ENCODE measurements at places on chromosomes 1 and 21.
A peak's percentile ranks its signal among the peaks of the same experiment; 100 is the strongest.

DNA sequence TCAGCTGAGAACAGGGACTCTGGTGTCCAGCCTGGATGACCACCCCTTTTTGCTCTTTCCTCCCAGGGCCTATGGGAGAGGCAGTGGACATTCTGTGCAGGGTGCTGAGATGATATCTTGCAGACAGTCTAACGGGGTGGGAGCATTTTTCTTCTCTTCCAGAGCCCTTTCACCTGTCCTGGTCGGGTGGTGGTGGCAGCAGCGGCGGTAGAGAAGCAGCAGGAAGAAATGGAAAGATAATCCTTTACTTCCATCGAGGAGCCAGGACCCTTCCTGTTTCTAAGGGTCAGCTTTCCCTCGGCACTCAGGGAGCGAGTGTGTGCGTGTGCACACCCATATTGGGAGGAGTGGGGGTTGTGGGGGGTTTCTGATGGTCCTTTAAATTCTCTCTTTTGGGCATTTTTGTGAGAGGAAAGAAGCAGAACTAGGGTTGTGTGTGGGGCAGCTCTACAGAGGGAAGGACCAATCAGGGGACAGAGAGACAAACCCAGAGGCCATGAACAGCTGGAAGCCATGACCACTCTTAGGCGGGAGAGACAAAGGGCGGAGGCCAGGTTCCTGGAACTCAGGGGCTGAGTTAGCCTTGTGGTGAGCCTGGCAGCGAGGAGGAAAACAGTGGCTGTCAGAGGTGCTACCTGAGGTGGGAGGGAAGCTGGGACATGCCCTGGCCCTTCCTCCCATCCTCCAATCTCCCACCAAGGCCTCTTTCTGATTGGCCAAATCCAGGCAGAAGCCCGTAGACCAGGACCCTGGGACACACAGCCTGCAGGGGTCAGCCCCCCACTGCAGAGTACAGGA is 31.2 kb upstream of the CSF3R start:
- DNase-seq = no peak

DNA sequence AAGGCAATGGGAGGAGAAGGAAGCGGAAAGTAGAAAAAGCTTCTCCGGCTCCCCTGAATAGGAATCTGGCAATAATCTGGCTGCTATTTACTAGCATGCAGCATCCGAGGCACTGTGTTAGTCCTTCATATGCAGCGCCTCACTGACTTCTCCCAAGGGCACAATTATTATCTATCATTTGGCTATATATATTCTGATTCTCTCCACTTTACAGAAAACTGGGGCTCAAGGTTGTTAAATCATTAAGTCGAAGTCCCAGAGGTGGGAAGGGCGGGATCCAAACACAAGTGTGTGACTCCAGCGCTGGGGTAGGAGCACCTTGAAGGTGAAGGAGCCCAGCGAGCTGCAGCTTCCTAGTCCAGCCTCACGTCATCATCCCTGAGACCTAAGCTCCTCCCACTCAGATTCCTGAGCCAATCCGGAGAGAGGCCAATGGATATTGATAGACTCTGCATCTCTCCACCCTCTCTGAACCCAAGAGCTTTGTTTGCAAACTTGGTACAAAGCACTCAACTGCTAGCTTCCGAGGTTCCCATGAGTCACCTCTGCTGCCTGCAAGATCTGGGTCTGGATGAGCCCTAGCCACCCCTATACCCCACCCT is 16.6 kb upstream of the EYA3 start:
- no peak for DNase-seq

GRCh38 chr21:34596561-34597271 is 18.2 kb downstream of the RCAN1 start:
- no peak for DNase-seq

- peak; percentile 48 for DNase-seq
Measured at GRCh38 chr1:156926175-156926574, 5.7 kb downstream of the LRRC71 start.

DNA sequence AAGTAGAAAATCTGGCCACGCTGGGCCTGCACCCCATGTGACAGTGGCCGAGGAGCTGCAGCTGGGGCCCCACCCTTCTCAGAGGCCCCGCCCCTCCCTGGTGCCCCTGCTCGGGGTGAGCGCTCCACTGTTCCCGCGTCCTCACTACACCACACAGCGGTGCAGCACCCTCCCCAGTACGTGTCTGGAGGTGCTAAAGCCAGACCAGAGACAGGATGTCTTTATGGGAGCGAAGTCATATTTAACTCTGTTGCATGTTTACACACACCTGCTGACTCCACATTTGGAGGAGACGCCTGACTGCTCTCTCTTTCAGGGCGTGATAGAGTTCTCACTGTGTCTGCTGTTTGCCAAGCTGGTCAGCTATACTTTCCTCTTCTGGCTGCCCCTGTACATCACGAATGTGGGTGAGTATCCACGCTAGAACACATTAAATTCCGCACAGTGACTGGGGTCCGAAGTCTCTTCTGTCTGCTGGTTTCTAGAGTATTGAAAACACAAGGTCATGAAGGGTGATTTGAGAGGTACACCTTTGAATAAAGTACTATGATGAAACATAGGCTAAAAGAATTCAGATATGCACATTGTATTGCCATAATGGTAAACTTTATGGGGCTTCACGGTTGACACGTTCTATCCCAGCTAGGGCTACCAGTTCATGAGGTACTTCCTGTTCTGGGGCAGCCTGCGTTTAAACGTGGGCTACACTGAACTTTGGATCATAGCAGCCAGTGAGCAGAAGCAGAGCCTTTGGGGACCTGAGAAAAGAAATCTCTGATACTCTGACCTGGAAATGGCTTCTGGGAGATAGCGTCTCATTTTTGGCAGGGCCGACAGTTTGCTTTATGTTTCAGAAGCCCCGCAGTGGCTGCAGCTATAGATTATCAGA is 48.4 kb downstream of the SLC37A1 start:
- no peak for DNase-seq

DNA sequence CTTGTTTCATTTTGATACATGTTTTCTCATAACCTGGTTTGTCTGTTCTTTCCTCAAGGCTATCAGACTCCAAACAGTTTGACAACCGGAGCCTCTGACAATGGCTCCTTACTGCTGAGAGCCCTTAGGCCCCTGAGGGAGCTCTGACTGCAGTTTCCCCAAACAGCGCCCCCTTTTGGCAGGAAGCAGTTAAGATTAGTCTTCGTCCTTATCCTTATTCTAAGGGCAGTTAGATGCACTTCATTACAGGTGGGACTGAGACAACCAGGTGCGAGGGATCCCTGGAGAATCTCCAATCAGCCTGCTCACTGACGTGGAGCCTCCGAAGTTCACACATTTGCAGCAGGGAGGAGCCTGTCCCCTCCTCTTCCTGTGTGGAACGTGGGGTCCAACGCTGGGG is 393.1 kb downstream of the BRINP3 start:
- DNase-seq = no peak

- DNase-seq = no peak
Measured at GRCh38 chr1:100924212-100924611, 28.3 kb downstream of the SLC30A7 start.

DNA sequence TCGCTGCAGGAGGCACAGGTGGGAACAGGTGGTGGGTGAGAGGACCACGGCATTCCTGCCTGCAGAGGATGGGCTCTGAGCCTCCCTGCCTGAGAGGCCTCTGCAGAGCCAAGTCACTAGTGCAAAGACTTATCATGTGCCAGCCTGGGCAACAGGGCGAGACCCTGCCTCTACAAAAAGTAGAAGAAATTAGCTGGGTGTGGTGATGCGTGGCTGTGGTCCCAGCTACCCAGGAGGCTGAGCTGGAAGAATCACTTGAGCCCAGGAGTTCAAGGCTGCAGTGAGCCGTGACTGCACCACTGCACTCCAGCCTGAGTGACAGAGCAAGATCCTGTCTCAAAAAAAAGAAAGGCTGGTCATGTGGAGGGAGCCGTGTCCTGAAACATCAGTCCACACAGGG is 46.4 kb downstream of the PKNOX1 start:
- no peak for DNase-seq

DNA sequence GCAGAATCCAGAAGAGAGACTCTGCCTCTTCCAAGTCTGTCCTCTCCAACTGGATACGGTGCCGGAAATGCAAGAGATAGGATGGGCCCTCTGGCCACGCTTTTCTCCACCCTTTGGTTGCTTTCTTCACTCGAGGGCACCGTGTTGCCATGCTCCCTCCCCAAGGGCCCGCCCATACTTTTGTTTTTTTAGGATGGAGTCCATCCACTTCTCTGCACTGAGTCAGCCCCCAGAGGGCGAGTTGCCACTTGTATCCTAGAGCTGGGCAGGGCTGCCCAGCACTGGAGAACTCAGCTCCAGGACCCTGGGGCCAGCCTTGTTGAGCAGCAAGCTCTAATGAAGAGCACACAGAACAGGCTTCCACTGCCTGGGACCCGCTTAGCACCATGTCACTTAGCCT is 25.5 kb downstream of the IFNGR2 start:
- no peak for DNase-seq

- DNase-seq = no peak
Measured at GRCh38 chr1:108624069-108624468, 36.8 kb downstream of the HENMT1 start.

- DNase-seq = no peak
Measured at GRCh38 chr1:245290836-245291235, 136.1 kb downstream of the KIF26B start.

DNA sequence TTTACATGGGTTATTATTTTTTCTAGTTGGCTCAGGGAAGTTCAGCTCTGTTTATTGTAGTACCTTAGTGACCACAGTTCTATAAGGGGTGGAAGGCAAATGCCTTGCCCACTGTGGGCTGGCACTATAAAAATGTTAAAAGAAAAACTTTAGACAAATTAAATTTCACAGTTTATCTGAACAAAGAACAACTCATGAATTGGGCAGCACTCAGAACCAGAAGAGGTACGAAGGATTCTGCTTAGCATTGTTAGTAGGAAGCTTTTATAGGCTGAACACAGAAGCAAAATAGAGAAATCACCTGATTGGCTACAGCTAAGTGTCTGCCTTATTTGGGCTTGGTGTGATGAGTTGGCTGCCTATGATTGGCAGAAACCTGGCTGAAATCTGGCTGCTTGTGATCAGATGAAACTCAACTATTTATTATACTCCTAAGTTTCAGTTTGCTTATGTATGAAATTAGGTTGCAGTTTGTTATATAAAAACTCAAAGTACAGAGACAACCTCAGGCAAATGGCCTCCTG is 35.8 kb upstream of the SLC35D1 start:
- DNase-seq = no peak

GRCh38 chr1:60448850-60449249 is 375.3 kb upstream of the C1orf87 start:
- no peak for DNase-seq

- DNase-seq = peak; percentile 77
Measured at GRCh38 chr1:92599184-92599583, 112.5 kb upstream of the GFI1 start.

DNA sequence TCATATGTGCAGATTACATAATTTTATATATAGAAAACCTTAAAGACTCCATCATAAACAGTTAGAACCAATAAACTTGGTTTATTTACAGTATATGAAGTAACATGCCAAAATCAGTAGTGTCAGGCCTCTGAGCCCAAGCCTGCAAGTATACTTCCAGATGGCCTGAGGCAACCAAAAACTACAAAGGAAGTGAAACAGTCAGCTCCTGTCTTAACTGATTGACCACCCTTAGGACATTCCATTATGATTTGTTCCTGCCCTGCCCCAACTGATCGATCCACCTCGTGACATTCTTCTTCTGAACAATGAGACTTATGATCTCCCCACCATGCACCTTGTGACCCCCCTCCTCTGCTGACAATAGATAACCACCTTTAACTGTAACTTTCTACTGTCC is 630.3 kb downstream of the AMY1C start:
- DNase-seq = no peak

- DNase-seq = no peak
Measured at GRCh38 chr21:34261841-34262468, 101.9 kb upstream of the KCNE2 start.

DNA sequence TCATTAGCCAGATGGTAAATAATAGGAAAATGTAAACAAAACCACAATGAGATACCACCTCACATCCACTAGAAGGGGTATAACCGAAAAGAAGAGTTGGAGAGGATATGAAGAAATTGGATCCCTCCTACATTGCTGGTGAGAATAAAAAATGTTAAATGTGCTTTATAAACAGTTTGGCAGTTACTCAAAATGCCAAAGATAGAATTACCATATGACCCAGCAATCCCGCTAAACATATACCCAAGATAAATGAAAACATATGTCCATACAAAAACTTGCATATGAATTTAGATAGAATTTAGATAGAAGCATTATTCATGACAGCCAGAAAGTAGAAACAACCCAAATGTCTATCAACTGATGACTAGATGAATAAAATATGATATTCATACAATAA is 4.4 kb upstream of the FMO2 start:
- DNase-seq = no peak

DNA sequence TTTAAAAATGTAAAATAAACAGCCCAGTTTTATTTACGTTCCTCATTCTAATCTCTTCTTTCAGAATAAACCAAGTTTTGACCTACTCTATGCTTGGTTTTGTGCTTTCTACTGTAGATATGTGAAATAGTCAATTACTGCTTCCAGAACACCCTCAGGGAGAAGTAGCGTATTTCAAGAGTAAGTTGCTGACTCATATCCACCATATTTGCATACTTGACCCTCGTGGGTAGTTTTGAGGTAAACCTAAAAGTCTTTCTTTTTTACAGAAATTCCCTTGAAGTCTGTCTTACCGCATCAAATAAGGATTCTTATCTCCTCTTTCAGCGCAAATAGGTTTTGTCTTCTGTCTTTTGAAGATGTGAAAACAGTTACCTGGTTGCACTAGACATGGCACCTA is 1.4 kb upstream of the OR2L3 start:
- no peak for DNase-seq

GRCh38 chr1:2477791-2478499 is 1.9 kb downstream of the PLCH2 start:
- no peak for DNase-seq

GRCh38 chr1:208150833-208151458 is 93.2 kb downstream of the PLXNA2 start:
- DNase-seq = no peak

- peak; percentile 15 for DNase-seq
Measured at GRCh38 chr1:167446966-167447365, 71.4 kb downstream of the CD247 start.

GRCh38 chr1:107997866-107998265 is 32.9 kb upstream of the VAV3 start:
- no peak for DNase-seq

DNA sequence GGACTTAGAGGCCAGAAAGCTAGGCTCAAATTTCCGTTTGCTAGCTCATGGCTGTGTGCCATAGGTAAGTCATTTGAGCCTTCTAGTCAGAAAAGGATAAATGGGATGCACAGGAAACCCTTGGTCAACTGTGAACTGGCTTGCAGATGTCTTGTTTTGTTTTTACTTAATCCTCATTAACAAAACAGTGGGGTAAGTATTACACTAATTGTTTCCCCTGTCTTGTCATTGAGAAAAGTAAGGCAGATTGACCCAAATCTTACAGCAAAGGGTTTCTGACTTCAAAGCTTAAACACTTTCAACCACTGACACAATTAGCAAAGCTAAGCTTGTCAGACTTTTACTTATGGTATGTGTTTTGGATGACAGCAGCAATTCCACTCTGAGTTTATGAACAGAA is 291.3 kb downstream of the NTNG1 start:
- no peak for DNase-seq

Measured in AML-193 (cell line).